ENCODE measurements at places on chromosomes 12 and 14.

DNA sequence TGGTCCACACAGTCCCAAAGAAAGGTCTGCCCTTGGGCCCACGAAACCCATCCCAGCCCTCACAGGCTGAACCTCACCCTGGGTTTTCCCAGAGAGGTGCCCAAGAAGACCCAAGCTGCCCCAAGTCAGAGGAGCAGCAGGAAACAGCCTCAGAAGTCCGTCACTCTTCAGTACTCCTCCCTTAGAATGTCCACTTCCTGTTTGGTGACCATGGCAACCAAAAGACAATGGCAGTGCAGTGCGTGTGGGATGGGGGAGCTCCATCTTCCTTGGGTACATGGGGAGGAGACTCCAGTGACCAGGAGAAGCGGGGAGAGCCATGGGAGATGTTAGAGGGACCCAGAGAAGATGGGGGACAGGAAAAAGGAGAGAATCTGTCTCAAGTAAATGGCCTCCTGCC is 11.3 kb downstream of the SELPLG start:
- no peak for DNase-seq

GRCh38 chr14:40987481-40987880 is 619.2 kb upstream of the LRFN5 start:
- DNase-seq: no peak

DNA sequence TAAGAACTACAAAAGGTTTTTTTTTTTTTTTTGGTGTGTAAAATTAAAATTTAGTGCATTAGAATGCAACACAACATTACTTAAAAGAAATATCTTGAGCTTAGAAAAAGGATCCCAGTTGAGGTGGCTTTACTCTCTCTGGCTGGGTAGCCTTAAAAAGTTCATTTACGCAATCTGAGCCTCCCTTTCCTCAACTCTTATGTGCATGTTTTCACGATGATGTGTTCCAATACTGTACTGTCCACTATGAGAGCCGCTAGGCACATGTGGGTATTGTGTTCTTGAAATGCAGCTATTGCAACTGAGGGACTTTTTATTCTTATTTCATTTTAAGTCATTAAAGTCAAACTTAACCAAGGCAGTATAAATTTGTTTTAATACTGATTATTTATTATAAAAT is 460.9 kb upstream of the SYT1 start:
- DNase-seq: no peak

GRCh38 chr12:109944561-109945359 is 44.7 kb downstream of the TCHP start:
- DNase-seq: no peak

- DNase-seq: no peak
Observed at GRCh38 chr14:64848239-64848638, 31.5 kb downstream of the SPTB start.

DNA sequence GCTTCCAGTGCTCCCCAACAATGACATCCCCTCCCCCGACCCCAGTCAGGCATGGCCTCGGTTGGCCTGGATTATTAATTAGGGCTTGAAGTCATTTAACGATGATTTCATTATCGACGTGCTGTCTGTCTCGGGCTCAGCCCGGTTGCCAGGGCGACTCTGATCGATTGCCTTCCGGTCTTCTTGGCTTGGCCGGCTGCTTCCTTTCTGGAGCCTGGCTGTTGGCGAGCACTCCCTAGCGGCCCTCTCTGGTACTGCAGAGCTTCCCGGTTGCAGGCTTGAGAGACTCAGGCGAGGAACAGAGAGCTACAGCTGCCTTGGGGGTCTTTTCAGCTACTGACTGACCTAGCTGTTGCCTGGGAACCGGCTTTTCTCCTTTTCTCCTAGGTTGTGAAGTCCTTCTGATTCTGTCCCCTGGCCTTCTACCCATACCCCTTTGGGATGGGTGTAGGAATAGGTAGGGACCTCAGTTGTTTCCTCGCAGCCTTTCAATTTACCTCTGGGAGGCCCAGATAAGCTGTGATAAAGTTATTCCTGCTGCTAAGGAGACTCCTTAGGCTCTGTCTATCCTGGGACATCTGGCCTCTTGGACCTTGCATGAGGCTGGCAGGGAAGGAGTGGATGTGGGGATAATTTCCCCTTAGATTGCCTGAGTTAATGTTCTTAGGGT is 5.5 kb upstream of the CISTR start:
- peak; percentile 88 for DNase-seq

- DNase-seq: no peak
Observed at GRCh38 chr12:93186131-93186530, 191.6 kb upstream of the NUDT4 start.

DNA sequence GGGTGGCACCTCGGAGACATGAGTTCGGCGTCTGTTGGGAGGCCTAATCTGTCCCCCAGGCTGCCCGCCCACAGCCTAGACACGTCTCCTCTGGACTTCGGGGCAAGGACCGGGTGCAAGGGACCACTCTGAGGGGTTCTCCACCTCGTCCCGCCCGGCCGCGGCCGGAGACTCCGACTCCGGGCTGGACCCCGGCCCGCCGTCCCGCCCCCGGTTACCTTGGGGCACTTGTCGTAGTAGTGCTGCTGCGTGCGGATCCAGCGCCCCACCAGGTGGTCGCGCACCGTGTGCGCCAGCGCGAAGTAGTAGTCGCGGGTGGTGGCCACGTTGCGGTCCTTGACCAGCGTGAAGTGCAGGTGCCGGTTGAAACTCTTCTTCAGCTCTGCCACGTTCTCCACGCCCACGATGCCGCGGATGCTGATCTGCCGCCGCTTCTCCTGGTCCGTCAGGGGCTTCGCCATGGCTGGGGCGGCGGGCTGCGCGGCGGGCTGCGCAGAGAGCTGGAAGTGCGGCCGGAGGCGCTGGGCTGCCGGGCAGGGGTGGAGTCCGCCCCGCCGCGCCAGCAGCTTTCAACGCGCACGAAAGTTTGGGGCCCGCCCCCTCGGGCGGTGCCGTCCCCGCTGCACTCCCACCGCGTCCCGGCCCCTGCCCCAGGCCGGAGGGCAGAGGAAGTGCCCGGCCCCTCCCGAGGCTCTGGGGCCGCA is at the start of gene PYGL:
Gene PYGL, minus strand, starts transcription at position 541 of the 704 bp plus-strand sequence. Its CDS starts 80 bp downstream, at position 461.
- DNase-seq: peak; percentile 77

- DNase-seq: no peak
Observed at GRCh38 chr12:12917517-12917916, 26.2 kb downstream of the GPRC5A start.

- peak; percentile 67 for DNase-seq
Observed at GRCh38 chr14:104280085-104280901, 141.9 kb downstream of the KIF26A start.

DNA sequence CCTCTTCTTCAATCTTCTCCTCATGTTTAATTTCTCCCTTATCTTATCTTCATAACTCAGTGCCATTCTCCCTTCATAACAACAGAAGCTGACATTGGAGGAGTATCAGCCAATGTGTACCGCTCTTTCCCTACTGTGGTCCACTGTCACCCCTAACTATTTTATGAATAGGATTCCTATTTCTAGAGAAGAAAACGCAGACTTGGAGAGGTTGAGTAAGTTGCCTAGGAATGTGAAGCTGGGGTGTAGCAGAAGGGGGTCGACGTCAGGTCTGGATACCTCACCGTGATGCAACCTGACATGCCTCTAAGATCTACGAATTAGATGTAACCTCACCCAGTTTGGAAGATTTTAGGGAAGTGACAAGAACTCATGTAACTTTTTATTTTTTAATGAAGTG is 17.1 kb downstream of the LMO3 start:
- no peak for DNase-seq

All from type B pancreatic cell (in vitro differentiated cells).